ENCODE measurements at places on chromosomes 13 and 19.

DNA sequence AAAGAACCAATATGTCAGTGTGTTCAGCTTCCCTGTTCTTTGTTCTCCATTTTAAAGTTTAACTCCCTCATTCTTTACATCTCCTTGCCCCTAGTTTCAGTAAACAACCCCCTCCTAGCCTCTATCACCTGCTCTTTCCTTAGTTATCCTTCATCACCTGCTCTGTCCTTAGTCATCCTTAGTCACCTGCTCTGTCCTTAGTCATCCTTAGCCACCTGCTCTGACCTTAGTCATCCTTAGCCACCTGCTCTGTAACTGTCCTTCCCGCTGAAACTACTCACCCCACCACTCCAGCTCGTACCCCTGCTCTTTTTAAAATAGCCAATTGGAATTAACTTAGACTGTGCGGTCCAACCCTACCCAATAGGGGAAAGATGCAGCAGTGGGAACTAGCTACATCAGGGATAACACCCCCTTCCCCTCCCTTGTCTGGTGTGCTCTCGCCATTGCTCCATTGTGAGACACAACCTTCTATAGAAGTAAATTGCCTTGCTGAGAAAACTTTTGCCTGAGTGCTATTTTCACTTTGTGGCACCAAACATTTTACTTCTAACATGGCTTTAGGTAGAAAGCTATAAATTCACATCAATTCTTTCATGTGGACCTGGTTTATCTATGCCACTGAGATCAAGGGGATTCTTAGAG lies 16.2 kb downstream of the EDNRB start:
- DNase-seq = no peak

GRCh38 chr19:50556282-50557008 lies 11.8 kb downstream of the LRRC4B start:
- DNase-seq = peak; percentile 82

GRCh38 chr19:45638930-45639729 lies at the start of gene EML2:
Gene EML2, minus strand, starts transcription at chr19:45639397. Its CDS starts 21 bp downstream, at chr19:45639376.
- DNase-seq = peak; percentile 64

GRCh38 chr13:110006304-110006703 lies 219.9 kb upstream of the IRS2 start:
- DNase-seq = no peak

- DNase-seq = no peak
Observed at GRCh38 chr19:22354665-22355064, 67.5 kb downstream of the ZNF98 start.

GRCh38 chr19:49690656-49691242 lies at the start of gene CPT1C:
Gene CPT1C, plus strand, starts transcription at chr19:49691116. Its CDS starts 1,137 bp downstream, at chr19:49692253.
- peak; percentile 62 for DNase-seq

GRCh38 chr13:27125357-27126282 lies 46.0 kb downstream of the USP12 start:
- DNase-seq = no peak

DNA sequence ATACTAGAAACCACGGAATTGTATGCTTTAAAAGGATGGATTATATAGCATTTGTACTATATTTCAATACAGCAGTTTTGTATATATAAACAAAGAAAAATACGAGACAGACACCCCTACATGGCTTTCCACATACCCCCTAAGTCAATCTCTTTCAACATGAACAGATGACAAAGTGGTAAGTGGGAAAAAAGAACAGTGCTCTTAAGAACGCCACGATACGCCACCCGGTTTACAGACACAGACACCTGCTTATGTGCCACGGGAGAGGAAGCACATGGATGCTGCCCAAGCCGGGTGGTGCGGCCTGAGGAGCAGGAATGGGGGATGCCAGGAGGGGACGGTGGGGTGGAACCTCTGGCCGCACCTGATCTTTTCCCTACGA lies 8.1 kb downstream of the CAPS start:
- DNase-seq = no peak

DNA sequence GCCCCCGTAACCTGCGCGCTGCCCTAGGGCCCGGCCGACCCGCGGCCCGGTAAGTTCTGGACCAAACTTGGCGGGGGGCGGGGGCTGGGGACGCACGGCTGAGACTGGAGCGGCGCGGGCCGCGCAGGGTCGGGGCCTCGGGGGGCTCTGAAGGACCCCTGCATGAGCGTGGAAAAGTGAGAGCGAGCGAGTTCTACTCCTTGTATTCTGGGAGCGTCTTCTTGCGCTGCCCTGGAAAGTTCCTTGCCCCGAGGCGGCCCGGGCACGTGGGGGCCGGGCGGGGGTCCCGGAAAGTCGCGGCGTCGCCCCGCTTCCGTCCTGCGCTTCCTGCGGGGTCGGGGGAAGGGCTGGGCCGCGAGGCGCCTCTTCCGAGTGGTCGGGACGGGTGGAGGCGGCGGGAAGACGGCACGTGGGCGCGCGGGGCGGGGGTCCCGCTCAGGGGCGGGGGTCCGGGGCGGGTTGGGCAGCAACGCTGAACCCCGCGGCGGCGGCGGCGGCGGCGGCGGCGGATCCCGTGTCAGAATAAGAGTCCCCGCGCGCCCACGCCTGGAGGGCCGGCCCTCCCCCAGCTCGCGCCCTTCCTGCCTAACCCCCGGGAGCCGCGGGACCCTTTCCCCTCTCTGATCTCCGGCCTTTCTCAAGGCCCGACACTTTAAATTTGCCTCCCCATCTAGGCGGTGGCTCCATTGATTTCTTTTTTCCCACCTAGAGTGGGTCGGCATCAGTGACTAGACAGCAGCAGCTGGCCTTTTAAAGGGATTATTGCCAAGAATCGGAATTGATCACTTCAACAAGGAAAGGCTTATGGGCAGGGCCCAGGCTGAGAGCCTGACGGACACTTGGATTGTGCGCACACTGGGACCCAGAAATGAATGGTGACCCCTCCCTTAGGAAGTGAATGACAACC lies 749 bp downstream of the GATAD2A start:
- peak; percentile 71 for DNase-seq

DNA sequence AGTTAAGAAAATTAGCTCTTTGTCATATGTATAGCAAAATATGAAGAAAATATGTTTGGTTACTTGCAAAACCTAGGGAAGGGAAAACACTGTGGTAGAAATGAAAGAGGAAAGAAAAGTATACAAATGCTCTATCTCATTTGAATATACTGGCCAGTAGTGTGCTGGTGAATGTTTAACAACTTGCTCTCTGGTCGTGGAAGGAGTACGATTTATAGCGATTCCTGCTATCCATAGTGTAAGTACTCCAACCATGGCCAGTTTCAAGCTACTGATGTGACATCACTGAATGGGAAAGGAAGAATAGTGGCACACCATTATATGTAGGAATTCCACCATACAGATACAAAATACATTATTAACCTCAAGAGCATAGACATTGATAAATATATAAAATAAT lies 9.3 kb downstream of the BORA start:
- no peak for DNase-seq

DNA sequence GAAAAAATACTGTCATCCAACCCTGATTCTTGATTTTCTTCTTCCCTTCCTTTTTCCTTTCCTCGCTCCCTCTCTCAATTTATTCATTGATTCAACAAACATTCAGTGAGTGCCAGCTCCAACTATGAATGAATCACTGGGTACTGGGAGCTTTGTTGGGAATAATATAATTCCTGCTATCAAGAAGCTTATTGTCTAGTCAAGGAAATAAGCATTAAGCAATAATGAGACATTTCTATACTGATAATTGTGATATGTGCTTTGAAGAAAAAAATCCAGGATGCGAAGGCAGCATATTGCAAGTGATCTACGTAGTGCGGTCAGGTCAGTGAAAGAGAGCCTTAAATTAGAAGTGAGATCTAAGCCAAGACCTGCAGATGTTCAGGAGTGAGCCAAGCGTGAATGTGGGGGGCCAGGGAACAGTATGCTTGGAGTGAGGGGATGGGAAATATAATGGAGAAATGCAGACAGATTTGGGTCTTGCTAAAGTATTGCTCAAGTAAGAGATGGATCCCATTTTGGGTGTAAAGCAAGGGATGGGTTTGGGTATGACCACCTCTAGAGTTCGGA lies 253.5 kb downstream of the LHFPL6 start:
- no peak for DNase-seq

DNA sequence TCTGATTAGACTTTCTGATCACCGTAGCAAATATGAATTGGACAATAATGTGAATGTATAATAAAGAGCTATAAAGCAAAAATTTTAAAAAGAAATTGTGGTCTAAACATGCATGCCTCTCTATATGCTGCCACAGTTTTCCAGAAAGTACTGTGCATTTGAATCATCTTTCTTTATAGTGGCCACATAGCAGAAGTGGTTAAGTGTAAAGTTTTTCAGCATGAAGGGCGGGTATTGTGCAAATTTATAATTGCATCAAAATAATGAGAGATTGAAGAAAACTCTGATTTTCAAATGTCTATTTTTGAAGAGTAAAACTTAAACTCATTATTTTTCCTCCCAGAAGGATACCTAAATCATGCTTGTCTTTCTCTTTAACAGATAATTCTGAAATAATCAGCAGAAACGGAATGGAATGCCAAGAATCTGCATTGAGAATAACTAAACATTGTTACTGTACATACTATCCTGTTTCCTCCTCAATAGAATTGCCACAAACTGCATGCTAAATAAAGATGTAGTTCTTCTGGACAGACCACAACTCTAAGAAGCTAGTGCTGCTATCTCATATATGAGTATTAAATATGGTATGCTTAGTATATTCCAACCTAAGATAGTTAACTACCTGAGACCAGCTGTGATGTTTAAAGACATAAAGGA lies 42.9 kb upstream of the RAP2A start:
- no peak for DNase-seq

DNA sequence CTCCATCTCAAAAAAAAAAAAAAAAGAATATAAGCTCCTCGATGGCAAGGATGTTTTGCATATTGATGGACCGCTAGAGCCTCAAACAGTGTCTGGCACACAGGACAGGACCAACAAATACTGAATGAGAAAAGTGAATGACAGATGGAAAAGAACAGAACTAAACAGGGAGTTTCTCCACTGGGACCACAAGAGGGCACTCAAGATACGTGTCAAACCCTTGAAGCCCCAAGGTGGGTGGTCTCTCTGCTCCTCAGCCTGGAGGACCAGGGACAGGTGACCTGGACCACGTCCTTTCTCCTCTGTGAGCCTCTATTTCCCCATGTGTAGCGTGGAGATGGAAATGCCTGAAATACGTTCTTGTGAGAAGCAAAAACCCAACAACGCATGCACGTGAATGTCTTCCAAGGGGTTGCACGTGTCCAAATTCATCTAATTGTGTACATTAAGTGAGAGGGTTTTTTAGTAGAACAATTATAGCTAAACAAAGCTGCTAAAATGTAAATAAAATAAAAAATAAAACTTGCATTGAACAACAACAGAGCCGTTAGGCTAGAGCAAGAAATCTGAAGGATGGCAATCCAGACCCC lies 5.7 kb upstream of the CDC42EP5 start:
- DNase-seq = no peak

GRCh38 chr19:55696301-55697068 lies 21.5 kb downstream of the EPN1 start:
- DNase-seq = no peak

DNA sequence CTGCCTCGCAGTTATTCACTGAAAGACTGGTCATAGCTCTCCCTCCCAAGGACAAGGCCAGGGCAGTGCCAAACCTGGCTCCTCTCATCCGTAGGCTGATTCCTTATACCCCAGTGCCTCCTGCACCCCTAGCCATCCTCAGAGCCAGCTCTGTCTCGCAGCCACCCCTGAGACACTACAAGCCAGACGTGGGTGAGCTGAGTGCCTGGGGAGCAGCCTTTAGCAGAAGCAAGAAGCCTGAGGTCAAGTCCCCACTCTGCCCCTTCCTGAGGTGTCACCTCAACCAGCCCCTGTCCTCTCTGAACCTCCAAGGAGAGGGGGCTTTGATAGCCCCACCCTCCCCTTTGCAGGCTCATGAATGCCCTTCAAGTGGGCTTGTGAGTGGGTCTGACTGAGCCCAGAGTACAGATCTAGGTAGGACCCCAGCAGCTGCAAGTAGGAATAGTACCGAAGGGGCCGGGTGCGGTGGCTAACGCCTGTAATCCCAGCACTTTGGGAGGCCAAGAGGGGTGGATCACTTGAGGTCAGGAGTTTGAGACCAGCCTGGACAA lies 14.8 kb upstream of the AKAP8L start:
- DNase-seq = no peak

DNA sequence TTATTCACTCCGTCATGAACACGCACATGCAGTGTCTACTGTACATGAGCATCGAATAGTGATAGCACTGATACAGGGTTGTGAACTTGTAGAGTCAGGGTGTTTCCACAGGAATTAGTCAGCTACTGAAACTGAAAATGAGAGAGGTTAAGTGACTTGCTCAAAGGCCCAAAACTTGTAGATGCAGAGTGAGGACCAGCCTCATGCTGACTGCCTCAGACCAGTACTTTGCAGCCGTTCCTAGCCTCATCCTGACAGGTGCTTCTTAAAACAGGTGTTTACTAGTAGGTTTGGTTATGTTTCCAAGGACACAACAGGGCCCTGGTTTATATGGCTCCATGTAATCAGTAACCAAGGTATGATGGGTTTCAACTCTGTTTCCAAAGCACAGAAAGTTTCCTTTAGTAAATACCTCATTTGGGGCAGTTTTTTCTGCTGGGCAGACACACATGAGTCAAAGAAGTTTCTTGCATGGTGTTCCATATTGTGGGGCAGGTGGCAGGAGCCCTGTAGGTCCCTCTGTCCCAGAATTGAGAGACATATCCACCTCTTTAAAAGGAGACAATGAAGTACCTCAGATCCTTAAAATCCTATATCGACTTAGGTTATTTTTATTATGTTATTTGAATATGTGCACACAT lies 16.0 kb downstream of the FGF9 start:
- no peak for DNase-seq

GRCh38 chr13:38685431-38685830 lies 1.4 kb upstream of the FREM2 start:
- DNase-seq = no peak

GRCh38 chr13:110853235-110853721 lies 61.6 kb downstream of the ANKRD10 start:
- DNase-seq = no peak

- no peak for DNase-seq
Observed at GRCh38 chr13:94925263-94925662, 212.9 kb upstream of the SOX21 start.

DNA sequence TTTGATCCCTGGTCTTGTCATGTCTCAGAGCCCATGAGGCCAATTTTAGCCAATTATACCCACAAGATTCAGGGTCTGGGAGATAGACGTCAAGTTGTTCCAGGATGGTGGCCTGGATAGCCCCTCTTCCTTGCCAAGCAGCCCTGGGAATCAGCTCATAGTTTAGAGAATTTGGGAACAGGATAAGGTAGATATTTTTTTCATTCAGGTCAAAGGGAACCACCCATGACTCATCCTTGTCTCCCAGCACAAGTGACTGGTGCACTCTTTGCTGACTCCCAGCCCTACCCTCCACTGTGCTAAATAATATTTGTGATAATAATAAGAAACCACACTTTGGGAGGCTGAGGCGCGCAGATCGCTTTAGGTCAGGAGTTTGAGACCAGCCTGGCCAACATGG lies 17.1 kb upstream of the S1PR4 start:
- no peak for DNase-seq

GRCh38 chr13:59510386-59510785 lies 653.3 kb downstream of the DIAPH3 start:
- DNase-seq = no peak

DNA sequence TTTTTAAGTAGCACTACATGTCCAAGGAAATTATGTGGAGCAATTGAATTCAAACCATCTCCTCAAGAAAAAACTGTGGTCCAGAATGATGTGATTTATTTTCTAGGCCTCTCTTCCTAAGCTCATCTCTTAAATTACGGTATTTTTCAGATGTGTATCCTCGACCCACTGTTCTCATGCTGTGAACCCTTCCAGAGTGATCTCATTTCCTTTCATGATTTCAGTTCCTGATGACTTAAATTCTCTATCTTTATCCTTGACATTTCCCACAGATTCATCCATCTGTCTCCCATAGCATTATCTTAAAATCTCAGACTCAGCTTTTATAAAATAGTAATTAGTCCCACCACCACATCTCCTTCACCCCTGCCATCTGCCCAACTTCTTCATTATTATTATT lies 117.6 kb upstream of the SPRY2 start:
- no peak for DNase-seq

All from activated naive CD4-positive, alpha-beta T cell treated with anti-CD3 and anti-CD28 coated beads, Interleukin-2, amount 50 U/mL, for 16 hours (primary cell).